ENCODE measurements at places on chromosomes 12 and 14.

DNA sequence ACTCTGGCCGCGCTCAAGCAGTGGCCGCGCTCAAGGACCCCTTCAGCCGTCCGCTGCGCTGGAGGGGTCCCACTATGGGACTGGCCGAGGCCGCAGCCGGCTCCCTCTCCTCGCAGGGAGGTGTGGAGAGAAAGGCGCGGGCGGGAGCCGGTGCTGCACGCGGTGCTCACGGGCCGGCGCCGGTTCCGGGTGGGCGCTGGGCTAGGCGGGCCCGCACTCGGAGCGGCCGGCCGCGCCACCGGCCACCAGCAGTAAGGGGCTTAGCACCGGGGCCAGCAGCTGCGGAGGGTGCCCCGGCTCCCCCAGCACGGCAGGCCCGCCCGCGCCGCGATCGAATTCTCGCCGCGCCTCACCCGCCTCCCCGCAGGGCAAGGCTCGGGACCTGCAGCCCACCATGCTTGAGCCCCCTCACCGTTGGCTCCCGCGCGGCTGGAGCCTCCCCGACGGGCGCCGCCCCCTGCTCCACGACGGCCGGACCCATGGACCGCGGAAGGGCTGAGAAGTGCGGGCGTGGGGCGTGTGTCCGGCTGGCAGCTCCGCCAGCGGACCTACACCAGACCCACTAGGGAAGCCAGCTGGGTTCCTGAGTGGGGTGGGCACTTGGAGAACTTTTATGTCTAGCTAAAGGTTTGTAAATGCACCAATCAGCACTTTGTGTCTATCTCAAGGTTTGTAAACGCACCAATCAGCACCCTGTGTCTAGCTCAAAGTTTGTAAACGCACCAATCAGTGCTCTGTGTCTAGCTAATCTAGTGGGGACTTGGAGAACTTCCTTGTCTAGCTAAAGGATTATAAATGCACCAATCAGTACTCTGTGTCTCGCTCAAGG lies 49.5 kb downstream of the KLHL28 start:
- DNase-seq, result no peak

DNA sequence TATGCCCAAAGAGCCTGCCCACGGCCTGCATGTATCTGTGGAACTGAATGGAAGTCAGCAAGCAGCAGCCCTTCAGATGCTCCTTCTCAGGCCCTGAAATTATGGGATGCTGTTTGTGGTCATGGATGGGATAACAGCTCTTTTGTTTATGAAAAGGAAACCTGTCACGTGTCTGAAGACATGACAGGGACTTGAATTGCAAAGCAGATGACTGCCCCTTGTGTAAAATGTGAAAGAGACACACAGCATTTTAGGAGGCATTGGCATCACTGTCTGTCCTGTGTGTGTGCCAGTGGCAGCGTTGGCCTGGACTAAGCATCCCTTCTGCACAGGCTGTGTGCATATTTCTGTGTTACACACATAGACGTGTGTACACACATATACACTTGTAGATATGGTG lies 192.1 kb downstream of the VRK1 start:
- DNase-seq, result no peak

- DNase-seq, result peak; percentile 85
These were observed 16.7 kb downstream of the ARG2 start for GRCh38 chr14:67636361-67636919.

DNA sequence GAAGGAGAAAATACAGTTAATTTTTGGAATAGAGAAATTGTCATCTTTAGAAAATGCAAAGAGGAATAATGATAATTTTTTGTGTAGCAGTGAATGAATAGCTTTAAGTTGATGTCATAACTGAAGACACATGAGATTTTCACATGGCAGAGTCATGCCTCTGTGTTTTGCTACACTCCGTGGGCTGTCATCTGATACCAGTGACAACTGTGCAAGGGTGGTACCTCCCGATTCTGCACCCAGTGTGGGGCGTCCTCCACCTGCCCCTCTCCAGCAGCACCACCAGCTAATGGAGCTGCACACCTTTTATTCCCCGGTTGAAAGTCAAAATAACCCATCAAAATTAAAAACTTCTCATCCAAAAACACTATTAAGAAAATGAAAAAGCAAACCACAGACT lies 47.2 kb downstream of the ANKRD9 start:
- peak; percentile 24 for DNase-seq

DNA sequence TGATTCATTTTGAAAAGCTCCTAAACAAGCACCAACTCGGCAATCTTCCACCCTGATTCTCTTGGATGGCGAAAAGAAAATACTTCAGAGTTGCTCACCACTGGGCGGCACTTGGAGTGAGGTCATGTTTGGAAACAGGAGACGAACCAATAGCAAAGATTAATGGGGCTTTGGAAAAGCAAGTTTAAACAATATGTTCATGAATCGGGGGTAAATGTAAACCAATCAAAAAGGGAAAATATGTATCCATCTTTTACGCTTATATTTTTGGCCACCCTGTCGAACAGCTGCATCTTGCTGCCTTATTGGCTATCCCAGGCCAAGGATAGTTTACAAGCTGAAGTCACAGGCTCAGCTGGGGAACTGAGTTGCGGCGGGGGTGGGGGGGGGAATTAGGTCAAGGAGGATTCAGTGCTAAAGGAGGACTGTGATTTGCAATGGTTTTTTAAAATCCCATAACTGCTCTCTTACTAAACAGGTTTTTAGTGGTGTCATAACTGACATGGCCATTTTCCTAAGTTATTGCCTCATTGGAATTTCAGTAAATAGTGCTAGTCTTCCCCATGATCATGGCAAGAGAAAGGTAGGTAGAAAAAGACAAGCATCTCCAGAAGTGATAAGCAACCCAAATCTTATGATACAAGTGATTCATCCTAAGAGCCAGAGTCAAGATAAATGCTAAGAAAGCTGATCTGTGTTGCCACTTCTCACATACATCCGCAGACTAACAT lies 210.6 kb downstream of the PHLDA1 start:
- peak; percentile 55 for DNase-seq

GRCh38 chr12:107267604-107268003 lies 174.3 kb upstream of the CRY1 start:
- DNase-seq, result no peak
